Type B pancreatic cell (in vitro differentiated cells): ENCODE measurements at places on chromosomes 5 and 9. TPM values are rescaled to one million over a fixed set of nuclear protein-coding genes. Genes with fewer than 3 reads are reported as not detected.

Gene FBP1
- 25.9 and 35.9 TPM in 2 replicates for total RNA-seq

Gene TMEFF1
- 9.5 and 30.5 TPM in 2 replicates for total RNA-seq

- no peak overlapping the region for H3K27ac ChIP-seq
- H3K36me3 ChIP-seq, result no peaks in the 10 kb centered on the region
- H3K4me3 ChIP-seq, result no peak overlapping the region
- no peaks in the 10 kb centered on the region for H3K27me3 ChIP-seq
These were observed 44.7 kb upstream of the PCSK5 start for GRCh38 chr9:75845806-75846205.

- H3K27ac ChIP-seq, result peak overlapping the region; percentile 11
- no peaks in the 10 kb centered on the region for H3K36me3 ChIP-seq
- peaks cover 12% of the 10 kb centered on the region for H3K4me1 ChIP-seq
These were observed 51.2 kb upstream of the HSPA9 start for GRCh38 chr5:138626333-138626944.

Gene AMACR
- total RNA-seq, result 30.7 and 35.1 TPM in 2 replicates
